Kidney (tissue), 22 donors: ENCODE measurements at places on chromosomes 12 and 14. TPM values are rescaled to one million over a fixed set of nuclear protein-coding genes. Genes with fewer than 3 reads are reported as not detected.
A peak's percentile ranks its signal among the peaks of the same experiment; 100 is the strongest.

TAS2R20 gene
- total RNA-seq = 4.1 TPM

- peak; percentile 4 for DNase-seq
- H3K4me3 ChIP-seq = no peak overlapping the region
- no peaks in the 10 kb centered on the region for H3K4me1 ChIP-seq
Observed at GRCh38 chr12:84763107-84763506, 149.5 kb downstream of the SLC6A15 start.

RITA1 gene
- total RNA-seq = 14.6 TPM

DNA sequence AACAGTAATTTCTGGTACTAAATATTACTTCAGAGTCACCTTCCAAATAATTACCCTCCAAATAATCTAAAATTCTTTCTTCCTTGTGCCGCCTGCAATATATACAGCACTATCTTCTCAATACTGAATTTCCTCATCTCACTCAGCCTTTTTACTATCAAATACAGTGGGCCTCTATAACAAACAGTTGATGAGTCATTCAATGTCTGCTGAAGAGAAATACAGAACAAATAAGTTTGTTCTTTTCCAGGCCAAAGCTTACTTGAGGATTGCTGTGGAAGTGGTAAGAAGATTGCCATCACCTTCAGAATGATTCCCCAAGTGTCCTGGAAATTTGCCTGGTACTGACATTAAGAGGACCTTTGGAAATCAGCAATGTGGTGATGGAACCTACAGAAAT, 218.2 kb upstream of the ARHGAP5 start:
- H3K4me1 ChIP-seq = no peaks in the 10 kb centered on the region
- H3K36me3 ChIP-seq = no peaks in the 10 kb centered on the region
- H3K4me3 ChIP-seq = no peak overlapping the region
- no peak for DNase-seq
- H3K27ac ChIP-seq = no peak overlapping the region

GRCh38 chr14:25007832-25008231, 42.1 kb downstream of the STXBP6 start:
- H3K36me3 ChIP-seq = no peaks in the 10 kb centered on the region
- H3K27me3 ChIP-seq = no peaks in the 10 kb centered on the region
- DNase-seq = no peak
- no peak overlapping the region for H3K4me3 ChIP-seq
- no peaks in the 10 kb centered on the region for H3K4me1 ChIP-seq

- H3K4me3 ChIP-seq = no peak overlapping the region
- H3K27me3 ChIP-seq = no peaks in the 10 kb centered on the region
- H3K27ac ChIP-seq = no peak overlapping the region
- no peak for DNase-seq
- H3K4me1 ChIP-seq = no peaks in the 10 kb centered on the region
Observed at GRCh38 chr14:38762845-38763244, 340.2 kb downstream of the SEC23A start.

DNA sequence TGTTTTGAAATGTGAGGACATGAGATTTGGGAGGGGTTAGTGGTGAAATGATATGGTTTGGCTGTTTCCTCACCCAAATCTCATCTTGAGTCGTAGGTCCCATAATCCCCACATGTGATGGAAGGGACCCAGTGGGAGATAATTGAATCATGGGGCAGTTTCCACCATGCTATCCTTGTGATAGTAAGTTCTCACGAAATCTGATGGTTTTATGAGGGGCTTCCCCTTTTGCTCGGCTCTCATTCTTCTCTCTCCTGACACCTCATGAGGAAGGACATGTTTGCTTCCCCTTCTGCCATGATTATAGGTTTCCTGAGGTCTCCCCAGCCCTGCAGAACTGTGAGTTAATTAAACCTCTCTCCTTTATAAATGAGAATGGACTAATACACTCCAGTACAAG, 18.0 kb downstream of the GALNT6 start:
- peaks cover 6% of the 10 kb centered on the region for H3K4me1 ChIP-seq
- H3K36me3 ChIP-seq = no peaks in the 10 kb centered on the region
- H3K27me3 ChIP-seq = no peaks in the 10 kb centered on the region
- H3K4me3 ChIP-seq = no peak overlapping the region

TSPAN11 gene
- 7.5 TPM for total RNA-seq

PLEKHG3 gene
- 127 TPM for total RNA-seq

GRCh38 chr14:56102941-56103340, 15.3 kb upstream of the PELI2 start:
- no peaks in the 10 kb centered on the region for H3K27me3 ChIP-seq
- H3K36me3 ChIP-seq = no peaks in the 10 kb centered on the region
- H3K4me3 ChIP-seq = no peak overlapping the region

- H3K36me3 ChIP-seq = no peaks in the 10 kb centered on the region
- peak; percentile 50 for DNase-seq
- H3K27me3 ChIP-seq = no peaks in the 10 kb centered on the region
Observed at GRCh38 chr14:61460718-61461611, 139.6 kb downstream of the PRKCH start.

DNA sequence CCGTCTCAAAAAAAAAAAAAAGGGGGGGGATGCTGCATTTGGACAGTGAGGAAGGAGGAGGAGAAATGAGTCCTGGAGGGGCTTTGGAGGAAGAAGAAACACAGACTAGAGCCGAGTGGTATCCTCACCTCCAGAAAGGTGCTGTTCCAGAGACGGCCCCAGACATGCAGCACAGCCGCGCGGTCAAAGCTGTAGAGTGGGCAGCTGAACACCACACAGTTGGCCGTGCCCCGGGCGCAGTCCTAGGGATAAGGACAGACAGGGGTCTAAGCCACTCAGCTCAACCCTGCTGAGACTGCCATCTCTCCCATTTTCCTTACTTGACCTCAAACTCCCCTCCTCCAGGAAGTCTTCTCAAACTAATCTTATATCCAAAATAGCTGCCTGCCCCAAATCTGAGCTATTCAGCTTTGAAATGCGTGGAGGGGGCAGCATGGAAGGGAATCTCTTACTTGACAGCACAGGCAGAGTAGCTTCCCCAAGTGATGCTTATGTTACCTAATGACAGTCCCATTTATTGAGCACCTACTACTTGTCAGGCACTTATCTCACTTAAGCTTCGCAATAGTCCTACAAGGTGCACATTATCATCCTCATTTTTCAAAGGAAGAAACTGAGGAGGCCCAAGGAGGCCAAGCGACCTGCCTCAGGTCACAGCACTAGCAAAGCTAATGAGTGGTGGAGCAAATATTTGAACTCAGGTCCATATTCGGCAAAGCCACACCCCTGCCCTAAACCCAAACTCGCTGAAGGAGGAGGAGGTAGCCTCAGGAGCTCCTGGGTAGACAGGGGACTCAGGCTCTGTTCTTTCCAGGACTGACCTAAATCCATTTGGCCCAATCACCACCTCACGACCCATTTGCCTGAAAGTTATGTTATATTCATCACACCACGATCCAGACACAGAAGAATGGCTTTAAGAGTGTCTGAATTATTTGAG, 18.7 kb downstream of the ITGA7 start:
- H3K36me3 ChIP-seq = no peaks in the 10 kb centered on the region
- no peak overlapping the region for H3K27ac ChIP-seq
- DNase-seq = peak; percentile 54
- no peaks in the 10 kb centered on the region for H3K27me3 ChIP-seq
- H3K4me1 ChIP-seq = no peaks in the 10 kb centered on the region

ASCL1 gene
- total RNA-seq = not detected

- H3K4me3 ChIP-seq = no peak overlapping the region
- no peak overlapping the region for H3K27ac ChIP-seq
Observed at GRCh38 chr12:5195691-5196090, 152.0 kb downstream of the KCNA5 start.

DNA sequence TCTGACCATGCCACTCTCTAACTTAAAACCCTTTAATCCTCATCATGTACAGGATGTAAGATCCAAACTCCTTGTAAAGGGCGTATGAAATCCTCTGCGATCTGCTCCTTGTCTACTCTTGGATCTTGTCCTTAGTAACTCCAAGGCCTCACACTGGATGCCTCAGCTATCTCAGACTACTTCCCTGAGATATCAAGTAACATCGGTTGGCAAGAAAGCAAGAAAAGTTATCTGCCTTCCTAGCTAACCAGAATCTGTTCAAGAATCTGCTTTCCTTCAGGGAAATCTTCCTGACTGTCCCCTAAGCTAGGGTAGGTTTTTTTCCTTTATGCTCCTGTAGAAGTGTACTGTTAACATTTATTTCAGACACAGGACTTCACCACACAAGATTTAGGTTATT, 82.6 kb downstream of the TAOK3 start:
- DNase-seq = no peak
- H3K27ac ChIP-seq = no peak overlapping the region
- H3K4me3 ChIP-seq = no peak overlapping the region
- H3K36me3 ChIP-seq = no peaks in the 10 kb centered on the region
- H3K4me1 ChIP-seq = no peaks in the 10 kb centered on the region

DBX2 gene
- not detected for total RNA-seq

DNA sequence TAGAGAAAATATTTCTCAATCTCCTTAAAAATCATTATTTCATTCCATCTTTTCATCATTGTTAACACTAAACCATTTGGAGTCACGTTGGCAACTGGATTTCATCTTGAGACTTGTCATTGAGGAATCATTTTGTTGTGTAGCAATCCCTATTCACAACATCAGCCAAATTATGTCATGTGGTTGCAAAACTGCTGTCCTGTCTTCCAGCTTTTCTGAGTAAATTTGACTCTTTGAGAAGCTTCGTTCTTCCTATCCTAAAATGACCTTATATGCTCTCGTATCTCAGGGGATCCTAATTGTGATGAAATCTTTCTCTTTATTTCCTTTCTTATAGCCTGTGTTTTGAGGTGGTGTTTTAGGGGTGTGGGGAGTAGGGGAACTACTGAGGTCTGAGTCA, 30.6 kb upstream of the KICS2 start:
- no peaks in the 10 kb centered on the region for H3K4me1 ChIP-seq
- H3K27me3 ChIP-seq = no peaks in the 10 kb centered on the region
- no peak overlapping the region for H3K27ac ChIP-seq
- H3K36me3 ChIP-seq = no peaks in the 10 kb centered on the region

SOAT2 gene
- 0.19 TPM for total RNA-seq

SMCO3 gene
- total RNA-seq = 0.76 TPM

DNA sequence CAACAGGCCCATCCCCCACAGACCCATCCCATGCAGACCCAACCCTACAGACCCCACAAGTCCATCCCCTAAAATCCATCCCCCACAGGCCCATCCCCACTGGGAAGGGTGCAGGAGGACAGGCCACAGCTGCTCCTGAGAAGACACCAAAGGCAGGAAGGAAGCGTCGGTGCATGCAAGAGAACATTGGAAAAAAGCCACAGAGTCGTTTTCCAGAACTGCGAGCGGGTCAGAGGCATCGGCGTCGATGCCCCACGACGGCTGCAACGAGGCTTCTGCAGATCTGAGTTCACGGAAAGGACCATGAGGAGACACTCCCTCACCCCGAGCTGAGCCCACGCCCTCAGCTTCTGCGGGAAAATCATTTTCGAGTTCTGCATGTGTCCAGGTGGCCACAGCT, 59.6 kb upstream of the GALNT9 start:
- no peak overlapping the region for H3K4me3 ChIP-seq
- peaks cover 8% of the 10 kb centered on the region for H3K27me3 ChIP-seq
- H3K36me3 ChIP-seq = no peaks in the 10 kb centered on the region

PRKD1 gene
- 45.1 TPM for total RNA-seq

- H3K36me3 ChIP-seq = no peaks in the 10 kb centered on the region
- H3K4me3 ChIP-seq = peak overlapping the region; percentile 69
- H3K27me3 ChIP-seq = peaks cover 4% of the 10 kb centered on the region
Observed at GRCh38 chr12:57726884-57727757, 11.4 kb downstream of the AGAP2 start.

DNA sequence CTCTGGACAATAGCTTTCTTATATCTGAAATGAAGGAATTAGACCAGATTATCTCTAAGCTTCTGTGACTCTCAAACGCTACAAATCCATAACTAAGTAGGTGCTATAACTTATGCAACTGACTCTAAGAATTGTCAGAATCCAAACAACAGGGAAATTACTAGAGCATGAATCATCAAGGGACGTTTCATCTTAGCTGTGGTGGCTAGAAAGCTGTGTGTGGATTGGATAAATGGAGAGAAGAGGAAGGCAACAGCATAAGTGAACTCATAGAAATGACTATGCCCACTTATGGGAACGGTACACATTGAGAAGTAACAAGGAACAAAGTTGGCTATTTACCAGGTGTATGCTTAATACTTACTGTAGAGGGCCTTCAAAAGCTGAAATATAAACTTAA, 96.0 kb upstream of the NEDD1 start:
- H3K4me1 ChIP-seq = no peaks in the 10 kb centered on the region
- no peaks in the 10 kb centered on the region for H3K27me3 ChIP-seq
- H3K36me3 ChIP-seq = no peaks in the 10 kb centered on the region
- H3K27ac ChIP-seq = no peak overlapping the region
- no peak overlapping the region for H3K4me3 ChIP-seq
- no peak for DNase-seq

KRT6B gene
- not detected for total RNA-seq

LTBR gene
- 114 TPM for total RNA-seq

GRCh38 chr12:65592416-65592815, 231.9 kb upstream of the HMGA2 start:
- H3K27ac ChIP-seq = no peak overlapping the region
- no peaks in the 10 kb centered on the region for H3K36me3 ChIP-seq
- no peak for DNase-seq
- H3K4me1 ChIP-seq = no peaks in the 10 kb centered on the region

DNA sequence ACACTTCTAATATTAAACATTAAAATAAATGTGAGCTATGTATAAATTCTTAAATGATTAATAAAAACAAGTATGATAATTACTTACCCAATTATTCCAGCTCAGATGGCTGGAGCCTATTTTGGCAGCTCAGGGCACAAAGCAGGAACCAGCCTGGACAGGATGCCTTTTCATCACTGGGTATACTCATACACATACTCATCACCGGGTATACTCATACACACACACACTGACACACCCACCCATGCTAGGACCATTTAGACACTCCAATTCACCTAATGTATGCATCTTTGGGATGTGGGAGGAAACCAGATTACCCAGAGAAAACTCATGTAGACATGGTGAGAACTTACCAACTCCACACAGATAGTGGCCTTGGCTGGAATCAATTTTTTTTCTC, 57.9 kb upstream of the CNOT2 start:
- H3K4me3 ChIP-seq = no peak overlapping the region
- no peaks in the 10 kb centered on the region for H3K27me3 ChIP-seq
- no peak overlapping the region for H3K27ac ChIP-seq
- no peaks in the 10 kb centered on the region for H3K36me3 ChIP-seq
- no peak for DNase-seq

GRCh38 chr14:75147423-75148071, 20.7 kb upstream of the NEK9 start:
- H3K4me1 ChIP-seq = peaks cover 9% of the 10 kb centered on the region
- peaks cover 2% of the 10 kb centered on the region for H3K36me3 ChIP-seq
- no peaks in the 10 kb centered on the region for H3K27me3 ChIP-seq
- no peak for DNase-seq

PLEKHG7 gene
- total RNA-seq = 1.5 TPM

GRCh38 chr14:104169005-104169698, 30.8 kb downstream of the KIF26A start:
- H3K4me3 ChIP-seq = no peak overlapping the region
- peaks cover 2% of the 10 kb centered on the region for H3K27me3 ChIP-seq
- no peaks in the 10 kb centered on the region for H3K4me1 ChIP-seq
- no peak for DNase-seq
- no peaks in the 10 kb centered on the region for H3K36me3 ChIP-seq
